ENCODE measurements at places on chromosomes 2 and 18.
A peak's percentile ranks its signal among the peaks of the same experiment; 100 is the strongest.

DNA sequence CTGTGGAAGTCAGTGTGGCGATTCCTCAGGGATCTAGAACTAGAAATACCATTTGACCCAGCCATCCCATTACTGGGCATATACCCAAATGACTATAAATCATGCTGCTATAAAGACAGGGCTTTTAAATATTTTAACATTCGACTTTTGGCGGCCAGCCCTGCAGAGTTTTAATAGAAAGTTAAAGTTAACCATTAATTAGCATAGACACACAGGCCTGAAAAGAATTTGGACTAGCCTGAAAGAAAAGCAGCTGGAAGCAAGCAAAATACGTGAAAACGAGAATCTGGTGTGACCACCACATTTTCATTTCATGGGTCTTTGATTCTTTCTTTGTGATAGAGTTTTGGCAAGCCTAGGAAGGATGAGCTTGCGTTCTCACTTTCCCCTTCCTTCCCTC lies 184.0 kb downstream of the SCG2 start:
- no peak for DNase-seq

DNA sequence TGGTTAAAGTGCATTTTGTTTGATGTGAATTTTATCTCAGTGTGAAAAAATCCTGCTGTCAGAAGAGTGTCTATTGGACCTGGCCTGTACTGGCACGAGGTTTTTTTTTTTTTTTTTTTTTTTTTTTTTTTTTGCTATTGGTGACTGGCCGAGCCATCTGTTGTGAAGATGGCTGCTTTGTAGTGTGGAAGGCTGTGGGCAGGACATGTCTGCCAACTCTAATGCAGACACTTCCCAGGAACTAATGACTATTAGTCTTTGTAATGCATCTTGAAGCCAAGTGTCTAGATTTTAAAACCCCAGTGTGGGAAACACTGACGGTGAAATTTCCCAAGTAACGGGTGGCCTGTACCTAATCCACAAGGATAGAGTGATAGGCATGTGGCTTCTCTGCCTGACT lies 34.3 kb downstream of the ZAP70 start:
- DNase-seq = no peak

- no peak for DNase-seq
Measured at GRCh38 chr2:116467243-116467642, 1347.2 kb upstream of the DDX18 start.

GRCh38 chr2:99139003-99139402 lies 2.5 kb upstream of the C2orf15 start:
- no peak for DNase-seq

- no peak for DNase-seq
Measured at GRCh38 chr2:122019724-122020123, 264.3 kb downstream of the TSN start.

DNA sequence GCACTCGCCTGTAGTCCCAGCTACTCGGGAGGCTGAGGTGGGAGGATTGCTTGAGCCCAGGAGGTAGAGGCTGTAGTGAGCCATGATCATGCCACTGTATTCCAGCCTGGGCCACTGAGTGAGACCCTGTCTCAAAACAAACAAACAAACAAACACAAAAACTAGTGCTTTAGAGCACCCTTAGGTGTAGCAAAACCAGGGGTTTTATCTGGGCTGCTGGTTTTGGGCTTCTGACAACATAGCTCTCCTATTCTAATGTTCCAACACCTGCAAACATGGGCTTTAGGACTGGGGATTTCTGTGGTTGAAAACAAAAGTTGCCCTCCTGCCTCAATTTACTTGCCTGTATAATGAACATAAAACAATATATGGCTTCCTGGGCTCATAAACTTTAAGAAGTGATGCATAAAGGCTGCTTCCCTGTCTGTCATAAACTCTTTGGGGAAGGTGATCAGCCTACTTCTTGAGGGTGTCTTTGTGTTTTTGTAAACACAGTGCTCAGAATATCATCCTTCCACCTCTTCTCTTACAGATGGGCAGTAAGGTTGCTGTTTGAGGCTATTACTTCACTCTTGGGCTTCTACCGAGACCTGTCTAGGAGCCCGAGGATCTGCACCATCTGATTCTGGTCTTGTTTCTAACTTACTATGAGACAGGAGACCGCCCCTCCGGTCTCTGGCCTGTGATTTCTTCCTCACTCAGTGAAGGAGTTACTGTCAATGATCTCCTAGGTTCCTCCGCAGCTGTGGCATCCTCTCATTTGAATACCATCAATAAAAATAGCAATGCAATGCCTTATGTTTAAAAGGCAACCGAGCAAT lies 246.5 kb downstream of the MYCN start:
- no peak for DNase-seq

- no peak for DNase-seq
Measured at GRCh38 chr2:207239754-207240494, 74.2 kb upstream of the KLF7 start.

DNA sequence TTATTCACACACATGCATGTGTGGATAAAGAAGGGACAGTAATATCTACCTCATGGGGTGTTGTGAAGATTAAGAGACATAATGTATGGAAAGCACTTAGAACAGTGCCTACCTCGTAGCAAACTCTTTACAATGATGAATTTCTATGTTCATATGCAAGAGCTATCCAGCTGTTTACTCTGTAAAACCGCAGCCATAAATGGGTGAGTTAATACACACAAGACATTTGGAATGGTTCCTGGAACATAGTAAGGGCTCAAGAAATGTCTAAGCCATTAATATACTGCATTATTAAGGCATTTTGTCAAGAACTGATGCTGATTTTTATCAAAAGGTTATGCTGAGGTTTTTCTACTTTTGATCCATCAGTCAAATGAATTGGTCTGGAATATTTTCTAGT lies 1076.2 kb downstream of the TSN start:
- DNase-seq = no peak

GRCh38 chr2:145919477-145919876 lies 1399.6 kb upstream of the ZEB2 start:
- no peak for DNase-seq

GRCh38 chr2:113119111-113119510 lies 8.3 kb upstream of the IL1RN start:
- DNase-seq = no peak

DNA sequence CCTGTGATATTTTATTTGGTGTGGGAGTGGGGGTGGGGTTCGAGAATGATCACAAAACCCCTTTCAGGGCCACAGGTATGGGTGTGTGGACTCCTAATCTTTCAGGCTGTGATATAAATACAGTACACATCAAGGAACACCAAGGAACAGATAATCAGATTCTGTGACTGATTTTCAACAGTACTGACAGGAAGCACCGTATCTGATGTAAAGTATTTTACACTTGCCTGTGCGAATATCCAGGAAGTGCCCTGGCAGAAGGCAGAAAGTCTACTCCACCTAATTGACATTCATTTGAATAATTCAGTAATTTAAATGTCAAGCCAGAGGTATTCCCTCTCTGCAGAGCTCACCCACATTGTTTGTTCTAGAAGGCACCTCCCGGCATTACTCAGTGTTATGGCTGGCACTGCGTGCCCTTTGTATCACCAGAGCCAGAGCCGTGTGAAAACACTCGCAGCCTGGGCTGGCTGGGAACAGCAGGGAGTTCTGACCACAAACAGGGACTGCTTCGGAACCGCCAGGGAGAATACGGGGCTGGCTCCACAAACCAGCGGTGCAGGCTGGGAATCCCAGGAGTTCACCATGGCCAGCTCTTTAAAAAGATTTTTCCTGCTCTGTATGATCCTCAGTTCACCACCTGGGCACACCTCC lies 91.8 kb downstream of the ACVR1 start:
- DNase-seq = no peak

- no peak for DNase-seq
Measured at GRCh38 chr2:182048088-182048487, 62.4 kb downstream of the PPP1R1C start.

DNA sequence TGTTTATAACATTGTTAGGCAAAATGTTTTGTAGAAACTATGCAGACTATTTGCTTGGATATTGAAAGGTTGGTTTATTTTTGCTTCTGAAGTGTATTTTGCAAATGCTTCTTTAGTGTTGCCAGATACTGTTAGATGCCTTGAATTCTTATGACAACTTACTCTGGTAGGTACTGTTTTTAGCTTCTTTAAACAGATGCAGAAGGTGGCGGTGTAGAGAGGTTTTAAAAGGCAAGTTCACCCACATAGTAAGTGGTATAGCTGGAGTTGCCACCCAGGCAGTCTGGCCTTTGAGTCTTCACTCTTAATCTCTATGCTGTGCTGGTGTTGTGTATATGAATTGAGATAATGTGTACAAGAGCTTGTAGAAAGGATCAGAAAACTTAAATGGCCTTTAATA lies 3.6 kb downstream of the PCYOX1 start:
- no peak for DNase-seq

- DNase-seq = no peak
Measured at GRCh38 chr18:3328532-3328931, 66.6 kb downstream of the MYL12B start.

GRCh38 chr2:40448476-40449079 lies 3.3 kb downstream of the SLC8A1 start:
- no peak for DNase-seq

- no peak for DNase-seq
Measured at GRCh38 chr2:50987616-50988313, 44.2 kb downstream of the NRXN1 start.

- DNase-seq = no peak
Measured at GRCh38 chr18:48565105-48565504, 26.3 kb downstream of the CTIF start.

DNA sequence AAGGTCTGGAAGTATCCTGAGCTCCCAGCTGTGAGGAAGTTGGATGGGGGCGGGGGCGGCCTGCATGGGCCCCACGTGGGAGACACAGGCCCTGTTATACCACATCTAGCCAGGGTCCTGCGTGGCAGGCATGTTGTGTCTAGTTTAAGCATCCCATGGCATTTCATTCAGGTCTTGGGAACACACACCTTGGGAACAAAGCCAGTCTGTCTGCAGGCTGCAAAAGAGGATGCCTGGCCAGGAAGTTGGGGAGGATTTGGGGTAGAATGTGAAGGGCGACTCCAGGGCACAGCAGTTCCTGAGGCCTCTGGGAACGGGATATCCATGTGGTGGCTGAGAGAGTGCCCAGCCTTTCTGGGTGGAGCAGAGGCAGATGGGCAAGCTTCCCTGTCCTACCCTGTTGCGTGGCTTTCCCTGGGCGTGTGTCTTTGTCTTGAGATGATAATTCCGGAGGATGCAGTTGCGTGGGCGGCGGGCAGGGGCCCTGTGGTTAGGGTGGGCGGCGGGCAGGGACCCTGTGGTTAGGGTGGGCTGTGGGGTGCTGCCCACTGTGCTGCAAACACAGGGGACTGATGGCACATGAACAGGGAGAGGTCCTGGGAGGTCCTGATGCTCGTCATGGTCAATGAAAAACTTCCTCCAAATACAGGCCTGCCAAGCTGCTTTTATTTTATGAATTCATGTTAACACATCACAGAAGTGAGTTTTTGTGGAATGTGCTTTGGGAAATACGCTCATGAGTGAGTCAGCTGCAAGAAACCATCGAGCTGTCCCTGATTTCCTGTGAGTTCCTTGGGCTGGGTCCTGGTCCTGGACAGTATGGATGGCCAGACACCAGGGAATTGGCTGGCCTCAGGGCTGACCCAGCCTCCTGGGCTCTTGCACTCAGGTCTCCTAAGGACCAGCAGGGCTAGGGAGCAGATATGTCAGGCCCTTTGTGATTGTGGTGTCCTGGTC lies 90.0 kb upstream of the HS6ST1 start:
- no peak for DNase-seq

- DNase-seq = no peak
Measured at GRCh38 chr2:16247326-16248122, 307.2 kb downstream of the MYCN start.

- DNase-seq = no peak
Measured at GRCh38 chr2:110101280-110101844, 14.3 kb downstream of the MALL start.

DNA sequence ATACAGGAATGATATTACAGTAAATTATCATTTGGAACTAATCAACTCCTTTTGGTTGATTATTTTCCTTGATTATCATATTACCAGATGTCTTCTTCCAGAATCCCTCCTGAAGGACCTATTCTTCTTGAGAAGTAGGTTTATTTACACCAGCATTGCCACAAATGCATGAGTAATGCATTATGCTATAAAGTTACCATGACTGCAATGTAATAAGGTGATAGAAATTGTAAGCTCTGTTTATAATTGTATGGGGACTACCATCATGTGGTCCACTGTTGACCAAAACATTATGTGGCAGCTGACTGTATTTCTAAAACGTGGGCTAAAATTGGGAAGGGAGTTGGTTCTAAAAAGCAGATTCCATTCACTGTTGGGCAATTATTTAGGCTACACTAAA lies 602.2 kb downstream of the NYAP2 start:
- no peak for DNase-seq

- no peak for DNase-seq
Measured at GRCh38 chr2:217694291-217694690, 308.5 kb downstream of the TNS1 start.

- DNase-seq = no peak
Measured at GRCh38 chr2:46335391-46336282, 38.4 kb downstream of the EPAS1 start.

DNA sequence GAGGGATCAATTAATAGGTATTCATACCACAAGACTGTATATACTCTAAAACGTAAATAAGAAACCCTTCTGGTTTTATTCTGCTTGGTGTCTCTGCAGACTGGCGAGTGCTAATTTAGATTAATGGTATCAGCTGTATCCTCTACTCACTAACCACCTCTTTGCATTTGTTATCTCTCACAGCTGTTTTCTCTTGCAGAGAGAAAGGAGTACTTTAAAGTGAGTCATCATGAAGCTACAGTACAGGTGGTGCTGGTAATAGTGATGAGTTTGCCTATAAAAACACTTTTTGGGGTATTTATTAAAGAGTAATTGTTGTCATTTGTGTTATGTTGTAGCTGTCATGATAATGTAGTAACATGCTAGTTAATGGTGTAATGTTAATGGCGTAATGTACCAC lies 147.7 kb downstream of the NETO1 start:
- no peak for DNase-seq

- DNase-seq = no peak
Measured at GRCh38 chr2:126227250-126227649, 428.7 kb upstream of the GYPC start.

GRCh38 chr2:147550995-147551731 lies 293.7 kb upstream of the ACVR2A start:
- DNase-seq = no peak

DNA sequence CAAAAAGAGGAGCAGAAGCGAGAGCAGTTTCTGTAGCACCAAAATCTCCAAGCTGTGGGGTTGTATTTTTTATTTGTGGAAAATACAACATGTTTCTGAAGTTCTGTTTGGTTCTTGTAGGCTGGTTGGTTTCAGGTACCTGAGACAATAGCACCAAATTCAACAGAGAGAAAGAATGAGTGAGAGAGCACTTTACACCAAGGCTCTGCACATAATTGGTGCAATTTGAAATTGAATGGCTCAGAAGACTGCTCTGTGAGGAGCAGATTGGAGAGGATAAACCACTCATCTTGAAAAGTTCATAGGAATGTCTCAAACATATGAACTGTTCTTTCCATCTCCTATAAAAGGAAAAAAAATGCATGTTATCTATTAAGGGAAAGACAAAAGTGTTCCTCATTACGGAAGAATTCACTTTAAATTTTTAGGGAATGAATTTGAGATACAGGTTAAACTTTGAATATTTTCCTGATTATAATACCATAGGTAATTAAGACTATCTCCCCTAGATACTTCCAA lies 175.1 kb downstream of the ATAD2B start:
- no peak for DNase-seq

- peak; percentile 24 for DNase-seq
Measured at GRCh38 chr2:43226955-43227829, 786 bp upstream of the ZFP36L2 start.
